GM23338 (cell line): ENCODE measurements at places on chromosomes 4 and X. TPM values are rescaled to one million over a fixed set of nuclear protein-coding genes. Genes with fewer than 3 reads are reported as not detected.

Gene DAPP1
- not detected in 2 replicates for polyA plus RNA-seq

Gene FGFBP1
- polyA plus RNA-seq = 0.15 and 0.42 TPM in 2 replicates

Gene TIMM8A
- 38.3 and 41.7 TPM in 2 replicates for polyA plus RNA-seq

Gene SPIN4
- 12.9 and 13.5 TPM in 2 replicates for polyA plus RNA-seq

Gene IDH3G
- 41.4 and 45.5 TPM in 2 replicates for polyA plus RNA-seq

Gene CXorf65
- polyA plus RNA-seq = 0.79 and 1.1 TPM in 2 replicates

Gene WNK3
- polyA plus RNA-seq = 51.5 and 57.5 TPM in 2 replicates

DNA sequence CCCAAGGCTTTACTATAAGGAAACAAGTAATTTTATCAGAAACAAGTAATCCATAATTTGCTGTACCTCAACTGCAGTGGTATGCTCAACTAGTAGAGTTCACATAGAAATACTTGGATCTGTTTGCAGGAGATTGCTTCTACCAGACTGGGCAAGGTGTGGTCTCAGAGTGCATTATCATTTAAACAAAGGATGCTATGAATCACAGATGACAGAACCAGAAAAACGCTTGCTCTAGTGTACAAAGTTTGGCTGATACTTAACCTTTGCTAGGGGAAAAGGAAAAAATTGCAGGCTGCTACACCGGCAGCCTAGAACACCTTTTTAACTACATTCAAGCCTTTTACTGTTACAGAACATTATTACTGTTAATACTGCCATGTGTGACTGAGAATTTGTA lies 97.1 kb downstream of the ENOX2 start:
- no peak for DNase-seq

GRCh38 chr4:55177461-55177860 lies 52.1 kb upstream of the KDR start:
- no peak for DNase-seq

GRCh38 chrX:11733614-11734013 lies 24.4 kb upstream of the MSL3 start:
- no peak for DNase-seq

DNA sequence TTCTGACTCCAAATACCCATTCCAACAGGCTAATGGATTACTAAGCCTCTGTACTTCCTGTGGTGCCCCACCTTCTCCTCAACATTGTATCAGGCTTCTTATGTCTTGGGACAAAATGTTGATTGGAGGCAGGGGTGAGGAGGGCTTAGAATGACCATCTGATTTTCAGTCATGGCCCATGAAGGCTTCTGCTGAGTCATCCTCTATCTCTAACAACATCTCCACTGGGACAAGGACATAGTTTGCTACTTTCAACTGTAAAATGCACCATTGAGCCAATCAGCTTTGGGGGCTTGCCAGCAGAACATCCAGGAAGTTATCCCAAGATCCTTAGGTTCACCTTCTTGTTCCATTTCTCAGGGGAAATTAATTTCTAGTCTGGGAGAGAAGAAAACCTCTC lies 29.5 kb downstream of the MAGEB17 start:
- no peak for DNase-seq

GRCh38 chr4:169048868-169049414 lies 38.9 kb upstream of the CBR4 start:
- DNase-seq = no peak

GRCh38 chr4:127968586-127968985 lies 3.4 kb downstream of the ABHD18 start:
- DNase-seq = no peak

GRCh38 chr4:67634741-67635140 lies 66.2 kb downstream of the UBA6 start:
- no peak for DNase-seq

GRCh38 chr4:78308517-78308916 lies 243.1 kb upstream of the ANXA3 start:
- DNase-seq = no peak

GRCh38 chr4:121221201-121221600 lies 57.1 kb upstream of the TNIP3 start:
- DNase-seq = no peak

GRCh38 chrX:15165832-15166231 lies 104.1 kb downstream of the ASB9 start:
- DNase-seq = no peak

GRCh38 chr4:176864238-176864637 lies 71.5 kb upstream of the VEGFC start:
- no peak for DNase-seq

- DNase-seq = no peak
These were observed 1180.8 kb downstream of the FSTL5 start for GRCh38 chr4:160983035-160983434.

DNA sequence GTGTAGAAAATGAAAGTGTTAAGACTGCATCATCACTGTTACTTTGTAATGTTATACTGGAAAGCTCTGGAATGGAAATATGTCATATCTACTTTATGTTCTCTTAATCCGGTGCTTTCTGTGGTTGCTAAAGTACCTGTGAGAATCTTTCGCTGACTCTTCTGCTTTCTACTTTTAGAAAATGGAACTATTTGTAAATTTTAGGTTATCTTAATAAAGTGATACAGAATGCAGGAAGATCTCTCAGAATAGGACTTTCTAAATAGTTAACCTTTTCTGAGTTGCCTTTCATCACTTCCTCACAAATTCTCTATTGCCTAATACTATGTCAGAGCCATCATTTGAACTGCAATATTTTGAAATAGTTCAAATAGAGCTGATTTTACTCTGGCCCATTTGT lies 69.3 kb downstream of the BMP2K start:
- DNase-seq = no peak

DNA sequence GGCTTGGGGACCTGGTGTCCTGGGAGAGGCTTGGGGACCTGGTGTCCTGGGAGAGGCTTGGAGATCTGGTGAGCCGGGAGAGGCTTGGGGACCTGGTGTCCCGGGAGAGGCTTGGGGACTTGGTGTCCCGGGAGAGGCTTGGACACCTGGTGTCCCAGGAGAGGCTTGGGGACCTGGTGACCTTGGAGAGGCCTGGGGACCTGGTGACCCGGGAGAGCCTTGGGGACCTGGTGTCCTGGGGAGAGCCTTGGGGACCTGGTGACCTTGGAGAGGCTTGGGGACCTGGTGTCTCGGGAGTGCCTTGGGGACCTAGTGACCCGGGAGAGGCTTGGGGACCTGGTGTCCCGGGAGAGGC lies 12.6 kb downstream of the SHOX start:
- no peak for DNase-seq

DNA sequence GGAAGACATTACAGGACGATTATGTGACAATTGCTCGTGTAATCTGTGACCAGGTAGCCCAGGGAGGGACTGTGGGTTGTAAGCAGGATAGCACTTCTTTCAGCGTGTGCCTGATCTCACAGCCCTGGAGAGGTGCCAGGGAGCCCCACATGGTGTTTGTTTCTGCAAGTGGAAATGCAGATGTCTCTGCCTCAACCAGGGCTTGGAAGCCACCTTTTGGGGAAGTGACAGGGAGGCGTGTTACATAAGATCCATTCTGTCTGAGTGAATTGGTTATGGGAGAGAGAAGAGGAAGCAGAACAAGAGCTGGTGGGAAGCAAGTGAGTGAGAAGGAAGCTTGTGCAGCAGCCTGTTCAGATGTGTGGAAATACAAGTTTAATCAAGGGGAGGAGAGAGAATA lies 104.5 kb upstream of the GATB start:
- no peak for DNase-seq

GRCh38 chr4:96652158-96652557 lies 812.3 kb downstream of the PDHA2 start:
- no peak for DNase-seq

DNA sequence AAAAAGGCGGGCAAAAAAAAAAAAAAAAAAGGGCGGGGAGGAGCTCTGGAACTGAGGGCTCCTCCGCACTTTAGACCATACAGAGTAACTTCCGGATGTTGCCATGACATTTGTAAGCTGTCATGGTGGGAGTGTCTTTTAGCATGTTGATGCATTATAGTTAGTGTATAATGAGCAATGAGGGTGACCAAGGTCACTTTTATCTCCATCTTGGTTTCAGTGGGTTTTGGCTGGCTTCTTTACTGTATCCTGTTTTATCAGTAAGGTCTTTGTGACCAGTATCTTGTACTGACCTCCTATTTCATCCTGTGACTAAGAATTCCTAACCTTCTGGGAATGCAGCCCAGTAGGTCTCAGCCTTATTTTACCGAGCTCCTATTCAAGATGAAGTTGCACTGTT lies 193.4 kb downstream of the UGT8 start:
- DNase-seq = no peak

DNA sequence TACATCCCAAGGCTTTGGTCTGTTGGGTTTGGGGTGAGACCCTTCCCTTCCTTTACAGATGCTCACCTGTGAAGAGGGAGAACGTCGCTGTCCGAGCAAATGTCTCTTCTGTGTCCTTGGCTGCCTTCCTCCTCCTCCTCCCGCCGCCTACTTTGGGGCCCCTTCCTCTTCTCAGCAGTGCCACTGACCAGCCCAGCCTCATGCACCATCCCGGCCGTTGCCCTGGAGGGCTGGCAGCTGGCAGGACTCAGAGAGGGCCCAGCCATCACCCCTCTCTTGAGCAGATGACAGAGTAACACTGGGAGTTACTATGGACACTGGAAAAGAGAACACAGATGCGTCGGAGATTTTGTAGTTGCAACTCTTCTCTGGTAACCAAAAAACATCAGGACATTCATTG lies 68.2 kb downstream of the TRMT44 start:
- DNase-seq = no peak

DNA sequence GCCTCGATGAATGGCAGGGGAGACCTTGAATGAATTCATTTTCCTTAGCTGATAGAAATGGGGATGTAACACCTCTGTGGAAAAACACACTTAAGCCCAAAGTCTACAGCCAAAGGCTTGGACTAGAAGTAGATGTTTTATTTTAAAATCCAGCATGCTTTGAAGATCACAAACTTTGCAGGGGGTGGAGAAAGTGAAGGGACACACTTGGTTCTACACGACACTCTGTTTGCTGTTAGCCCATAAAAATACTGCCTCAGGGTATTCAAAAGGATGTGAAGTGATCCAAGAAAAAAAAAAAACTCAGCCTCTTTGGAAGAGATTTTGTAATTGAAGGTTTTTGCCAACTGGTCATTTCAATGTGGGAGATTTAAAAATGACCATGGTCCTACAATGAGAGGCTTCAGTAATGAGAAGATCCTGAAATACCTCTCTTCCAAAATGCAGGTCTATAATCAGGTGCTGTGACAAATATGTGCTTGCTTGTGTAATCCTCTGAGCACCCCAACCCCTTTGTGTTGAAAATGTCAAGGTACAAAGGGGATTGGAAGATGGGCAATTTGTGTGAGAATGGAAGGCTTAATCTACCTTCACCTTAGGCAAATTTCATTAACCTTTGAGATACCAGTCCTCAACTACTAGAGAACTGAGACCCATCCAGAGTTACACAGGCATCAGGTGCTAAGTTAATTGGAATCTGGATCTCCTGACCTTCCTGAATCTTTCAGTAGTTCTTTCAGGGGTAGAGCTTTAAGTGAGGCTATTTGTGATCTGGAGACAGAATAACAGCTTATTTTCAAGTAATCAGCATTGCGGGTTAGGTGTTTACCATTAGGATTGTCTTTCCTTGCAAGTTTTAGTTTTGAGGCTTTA lies 82.5 kb downstream of the HS6ST2 start:
- peak; percentile 64 for DNase-seq

DNA sequence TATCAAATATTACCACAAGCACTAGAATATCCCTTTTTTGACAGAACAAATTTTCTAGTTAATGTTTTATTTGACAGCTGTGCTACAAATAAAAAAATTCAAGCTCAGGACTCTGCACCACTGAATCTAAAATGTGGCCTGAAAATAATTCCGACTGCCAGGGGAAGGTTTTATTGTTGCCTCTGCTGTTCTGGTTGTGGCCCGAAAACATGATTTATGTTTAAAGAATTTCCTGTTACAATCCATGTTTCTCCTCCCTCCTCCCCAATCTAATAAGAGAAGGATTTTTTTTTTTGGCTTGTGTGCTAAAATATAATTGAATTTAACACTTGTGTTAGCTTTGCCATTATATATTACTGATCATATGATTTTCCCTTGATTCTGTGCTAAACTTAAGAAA lies 227.8 kb downstream of the DCLK2 start:
- no peak for DNase-seq

DNA sequence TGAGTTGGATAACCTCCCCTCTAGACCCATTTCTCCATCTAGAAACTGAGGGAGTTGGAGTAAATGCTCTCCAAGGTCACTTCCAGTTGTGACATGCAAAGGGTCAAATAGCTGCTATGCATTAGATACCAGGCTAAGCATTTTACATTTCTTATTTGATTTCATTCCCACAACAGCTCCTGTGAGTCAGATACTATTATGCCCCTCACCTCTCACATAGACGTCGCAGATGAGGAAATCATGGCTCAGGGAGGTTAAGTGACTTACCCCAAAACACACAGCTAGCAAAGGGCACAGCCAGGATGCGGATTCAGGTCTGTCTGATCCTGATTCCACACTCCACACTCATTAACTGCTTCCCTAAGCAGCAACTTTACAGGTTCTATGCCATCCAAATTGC lies 57.7 kb downstream of the PRPS1 start:
- no peak for DNase-seq

DNA sequence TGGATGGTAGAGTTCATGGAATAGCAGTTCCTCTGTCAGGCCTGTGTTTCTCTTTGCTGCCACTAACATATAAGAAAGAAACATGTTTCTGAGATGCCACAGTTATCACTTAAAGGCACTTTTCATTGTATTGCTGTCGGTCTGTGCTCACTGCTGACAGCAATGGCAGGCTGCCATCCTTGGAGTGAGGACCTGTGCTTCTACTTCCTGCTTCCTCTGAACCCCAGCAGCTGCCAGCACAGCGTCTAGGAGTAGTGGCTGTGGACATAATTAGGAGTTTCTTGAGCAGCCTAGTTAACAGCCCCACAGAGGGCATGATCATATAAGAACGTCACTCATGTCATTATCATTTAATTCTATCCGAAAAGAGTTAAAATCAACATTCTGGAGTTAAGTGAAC lies 30.5 kb downstream of the F11 start:
- DNase-seq = no peak

DNA sequence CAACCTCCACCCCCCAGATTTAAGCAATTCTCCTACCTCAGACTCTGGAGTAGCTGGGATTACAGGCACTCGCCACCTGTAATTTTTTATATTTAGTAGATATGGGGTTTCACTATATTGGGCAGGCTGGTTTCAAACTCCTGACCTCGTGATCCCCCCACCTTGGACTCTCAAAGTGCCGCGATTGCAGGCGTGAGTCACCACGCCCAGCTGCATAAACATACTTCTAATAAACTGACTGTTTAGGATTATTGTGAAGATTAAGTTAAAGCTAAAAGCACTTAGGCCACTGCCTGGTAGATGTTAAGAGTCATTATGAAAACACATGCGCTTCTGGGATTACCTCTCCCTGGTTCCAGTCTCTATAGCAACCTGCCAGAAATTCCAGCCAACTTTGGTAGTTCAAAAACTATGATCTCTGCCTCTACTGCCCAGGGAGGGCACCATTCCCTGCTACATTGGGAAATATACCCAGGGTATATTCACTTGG lies 30.2 kb upstream of the GRIA3 start:
- DNase-seq = no peak

- DNase-seq = no peak
These were observed at the start of gene REELD1 for GRCh38 chr4:146214238-146214637. REELD1 (plus strand) TSS chr4:146214538; CDS start chr4:146216953, 2,415 bp downstream.
